Activated naive CD8-positive, alpha-beta T cell treated with anti-CD3 and anti-CD28 coated beads for 36 hours (primary cell): ENCODE measurements at places on chromosomes 6 and 20. TPM values are rescaled to one million over a fixed set of nuclear protein-coding genes. Genes with fewer than 3 reads are reported as not detected.

OTOR gene
- not detected for total RNA-seq

LY6G6C gene
- total RNA-seq: not detected

PDYN gene
- total RNA-seq: not detected

TRIM27 gene
- 51.5 TPM for total RNA-seq

TULP1 gene
- total RNA-seq: not detected

NSFL1C gene
- 94.6 TPM for total RNA-seq

TMEM217 gene
- 3.5 TPM for total RNA-seq

RRP36 gene
- total RNA-seq: 87.6 TPM

STXBP5 gene
- 11.9 TPM for total RNA-seq

RWDD2A gene
- 1.2 TPM for total RNA-seq

TREM1 gene
- 0.30 TPM for total RNA-seq

GHRH gene
- total RNA-seq: not detected

DNA sequence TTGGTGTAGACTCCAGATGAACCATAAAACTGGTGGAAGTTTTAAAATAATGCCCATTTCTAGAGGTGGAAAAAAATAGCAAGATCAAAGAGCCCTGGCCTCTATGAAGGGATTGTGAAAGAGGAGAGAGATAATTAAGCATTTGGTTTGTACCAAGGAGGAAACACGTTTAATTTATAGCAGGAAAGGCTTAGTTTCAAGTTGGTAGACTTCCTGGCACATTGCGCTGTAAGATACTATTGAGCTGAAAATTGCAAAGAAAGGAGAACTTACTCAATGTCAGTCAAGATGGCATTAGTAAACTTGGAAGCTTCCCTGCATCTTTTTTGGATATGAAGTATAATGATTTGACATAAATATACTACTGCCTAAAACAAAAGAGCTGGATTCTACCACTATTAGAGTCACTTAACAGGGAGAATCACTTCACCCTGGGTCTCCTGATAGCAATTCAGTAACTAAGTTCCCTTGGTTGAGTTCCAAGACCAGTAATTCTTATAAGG lies 24.4 kb downstream of the MARCKS start:
- no peak for DNase-seq

DNA sequence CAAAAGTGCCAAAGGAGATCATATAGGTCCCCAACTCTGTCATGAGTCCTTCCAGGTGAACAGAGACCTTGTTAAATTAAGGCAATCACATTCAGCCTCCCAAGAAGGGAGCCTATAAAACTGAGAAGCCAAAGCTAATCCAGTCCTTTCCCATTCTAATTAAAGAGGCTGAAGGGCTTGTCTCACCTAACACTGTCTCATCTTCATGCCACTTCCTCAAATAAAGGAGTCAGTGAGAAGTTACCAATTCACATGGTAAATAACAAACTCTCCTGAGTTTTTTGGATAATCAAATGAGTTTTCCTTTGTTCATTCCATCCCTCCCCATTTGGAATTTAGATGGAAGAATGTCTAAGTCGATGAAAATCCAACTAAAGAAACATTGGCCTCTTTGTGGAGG lies 242.8 kb downstream of the UST start:
- DNase-seq: no peak

GRCh38 chr6:57305761-57306160 lies 11.7 kb upstream of the PRIM2 start:
- no peak for DNase-seq

- no peak for DNase-seq
These were observed 70.6 kb upstream of the F13A1 start for GRCh38 chr6:6390849-6391602.

- no peak for DNase-seq
These were observed 3.5 kb downstream of the NUP153 start for GRCh38 chr6:17703256-17703694.

DNA sequence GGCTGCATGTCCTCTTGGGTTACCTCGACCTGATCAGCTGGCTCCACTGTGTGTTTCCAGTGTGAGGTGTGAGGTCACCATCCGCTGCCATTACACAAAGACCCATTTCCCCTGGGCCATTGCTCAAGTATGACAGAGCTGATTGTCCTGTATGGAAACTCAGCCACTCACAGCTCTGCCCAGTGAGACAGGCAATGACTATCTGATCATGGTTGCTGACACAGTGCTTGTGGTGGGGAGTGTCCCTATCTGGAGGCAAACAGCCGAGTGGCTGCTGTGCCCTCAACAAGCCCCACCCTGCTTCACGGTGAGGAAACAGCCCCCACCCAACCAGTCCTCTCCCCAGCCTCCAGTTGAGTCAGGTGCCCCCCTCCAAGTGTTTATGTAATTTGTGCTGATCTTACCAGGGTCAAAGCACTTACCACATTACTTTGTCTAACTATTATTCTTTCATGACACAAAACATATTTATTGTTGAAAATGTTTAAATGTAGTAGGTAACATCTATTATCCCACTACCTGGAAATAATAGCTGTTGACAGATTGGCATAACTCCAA lies 11.7 kb upstream of the MAPK13 start:
- DNase-seq: peak; percentile 53

GRCh38 chr20:34431168-34431567 lies 68.1 kb downstream of the ITCH start:
- no peak for DNase-seq

- DNase-seq: peak; percentile 57
These were observed at the start of gene UNC5CL for GRCh38 chr6:41039060-41039998. Gene UNC5CL (minus strand): TSS chr6:41039221. CDS start chr6:41035074, 4,147 bp downstream.

DNA sequence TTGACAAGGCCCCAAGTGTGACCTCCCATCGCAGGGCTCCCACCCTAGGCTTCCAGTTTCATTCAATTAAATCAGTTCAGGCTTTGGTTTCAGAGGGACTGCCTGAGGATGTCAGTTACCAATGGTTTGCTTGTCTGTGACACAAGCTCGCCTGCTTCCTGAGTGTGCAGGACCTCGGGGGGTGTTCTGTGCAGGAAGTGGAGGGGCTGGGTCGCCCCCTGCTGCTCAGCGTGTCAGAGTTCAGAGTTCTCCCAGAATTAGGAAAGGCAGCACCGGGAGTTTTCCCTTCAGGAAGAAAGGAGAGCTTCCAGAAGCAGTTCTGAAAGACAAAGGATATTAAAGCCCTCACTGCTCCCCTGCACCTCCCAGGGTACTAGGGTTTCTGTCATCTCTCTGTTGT lies 50.8 kb upstream of the TGM3 start:
- no peak for DNase-seq

GRCh38 chr6:36834576-36835341 lies 4.5 kb downstream of the CPNE5 start:
- DNase-seq: no peak

DNA sequence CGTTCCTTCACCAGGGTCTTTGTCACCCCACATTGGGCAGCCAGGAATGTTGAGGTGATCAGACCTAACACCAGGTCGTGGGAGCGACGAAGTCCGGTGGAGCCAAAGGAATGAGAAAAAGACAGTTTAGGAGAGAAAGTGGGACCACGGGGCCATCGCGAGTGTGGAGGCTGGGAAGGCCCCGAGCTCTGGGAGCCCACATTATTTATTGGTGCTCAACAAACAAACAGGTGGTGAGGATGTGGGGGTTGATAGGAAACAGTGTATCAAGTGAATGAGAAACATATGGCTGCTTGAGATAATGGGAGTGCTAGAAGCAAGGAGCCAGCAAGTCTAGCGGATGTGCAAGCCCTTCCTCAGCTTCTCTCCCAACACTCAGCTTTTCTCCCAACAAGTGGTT lies 287.1 kb upstream of the SGK1 start:
- DNase-seq: no peak

- peak; percentile 20 for DNase-seq
These were observed at the start of gene PRR18 for GRCh38 chr6:166308033-166308768. Gene PRR18 (minus strand): TSS chr6:166308392. CDS start chr6:166308142, 250 bp downstream.

DNA sequence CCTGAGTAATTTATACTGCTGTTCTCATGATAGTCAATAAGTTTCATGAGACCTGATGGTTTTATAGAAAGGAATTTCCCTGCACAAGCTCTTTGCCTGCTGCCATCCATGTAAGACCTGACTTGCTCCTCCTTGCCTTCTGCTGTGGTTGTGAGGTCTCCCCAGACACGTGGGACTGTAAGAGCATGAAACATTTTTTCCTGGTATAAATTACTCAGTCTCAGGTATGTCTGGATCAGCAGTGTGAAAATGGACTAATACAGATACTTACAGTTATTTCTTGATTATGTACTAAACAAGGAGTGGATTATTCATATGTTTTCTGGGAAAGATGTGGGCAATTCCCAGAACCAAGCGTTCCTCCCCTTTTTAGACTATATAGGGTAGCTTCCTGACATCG lies 1.9 kb upstream of the TRIM38 start:
- DNase-seq: peak; percentile 12

GRCh38 chr20:3262566-3262965 lies 23.6 kb upstream of the SLC4A11 start:
- no peak for DNase-seq

DNA sequence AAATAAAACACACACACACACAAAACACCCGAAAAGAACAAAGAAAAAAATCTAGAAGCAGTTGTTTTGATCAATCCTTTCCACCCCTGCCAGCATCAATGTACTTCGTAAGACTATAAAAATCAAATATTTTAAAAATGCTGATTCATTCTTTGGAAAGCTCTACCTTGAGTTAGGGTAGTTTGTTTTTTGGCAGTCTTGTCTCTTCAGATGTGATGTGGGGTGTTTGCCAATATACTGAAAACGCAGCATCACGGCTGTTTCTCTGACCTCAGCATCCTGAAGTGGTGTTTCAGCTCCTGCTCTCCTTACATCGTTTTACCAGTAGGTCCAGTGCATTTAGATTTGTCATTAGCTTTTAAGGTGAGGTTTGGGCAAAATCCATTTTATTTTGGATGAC lies 526.0 kb downstream of the UTRN start:
- no peak for DNase-seq

DNA sequence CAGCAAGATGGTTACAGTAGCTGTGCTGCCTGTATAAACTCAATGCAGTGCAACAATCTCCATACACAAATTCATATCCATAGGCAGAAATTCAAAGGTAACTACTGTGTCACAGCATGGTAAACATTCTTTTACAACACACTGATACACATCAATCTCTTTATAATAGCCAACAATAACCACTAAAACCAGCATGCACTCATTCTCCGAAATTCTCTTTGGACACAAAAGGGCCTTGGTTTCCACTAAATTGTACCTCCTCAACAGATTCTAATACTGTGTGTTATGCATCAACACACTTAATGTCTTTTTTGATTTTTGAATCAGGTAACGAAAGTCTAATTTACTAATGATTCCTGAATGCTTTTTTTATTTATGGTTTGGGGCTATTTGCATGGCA lies 1323.7 kb downstream of the GRIK2 start:
- DNase-seq: no peak

DNA sequence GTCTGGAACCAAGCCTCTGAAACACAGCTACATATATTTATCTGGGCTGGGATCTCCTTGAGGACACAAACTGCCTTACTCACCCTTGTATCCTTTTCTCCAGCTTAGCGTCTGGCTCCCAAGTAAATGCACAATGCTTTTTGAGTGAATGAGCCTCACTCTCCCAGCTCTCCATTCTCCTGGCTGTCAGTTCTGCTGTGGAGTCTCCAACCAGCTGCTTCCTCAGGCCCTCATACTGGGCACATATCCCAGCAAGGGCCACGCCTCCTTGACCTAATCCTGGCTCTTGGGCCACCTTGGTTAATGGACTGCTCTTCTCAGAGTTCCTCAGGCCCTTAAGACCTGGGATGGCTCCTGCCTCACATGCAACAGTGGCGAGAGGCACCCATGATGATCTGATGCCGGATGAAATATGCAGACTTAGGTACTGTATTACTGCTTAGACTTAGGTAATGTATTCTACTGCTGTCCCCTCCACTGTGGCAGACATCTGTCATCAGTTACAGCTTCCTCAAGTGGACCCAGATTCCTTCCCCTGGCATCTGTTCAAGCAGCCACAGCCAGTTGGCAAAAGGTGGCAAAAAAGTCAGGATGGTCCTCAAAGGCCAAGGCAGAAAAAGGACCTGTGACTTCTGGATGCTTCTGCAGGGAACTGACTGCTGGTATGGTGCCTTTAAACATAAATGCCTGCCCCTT lies 16.5 kb downstream of the SNHG17 start:
- DNase-seq: no peak

DNA sequence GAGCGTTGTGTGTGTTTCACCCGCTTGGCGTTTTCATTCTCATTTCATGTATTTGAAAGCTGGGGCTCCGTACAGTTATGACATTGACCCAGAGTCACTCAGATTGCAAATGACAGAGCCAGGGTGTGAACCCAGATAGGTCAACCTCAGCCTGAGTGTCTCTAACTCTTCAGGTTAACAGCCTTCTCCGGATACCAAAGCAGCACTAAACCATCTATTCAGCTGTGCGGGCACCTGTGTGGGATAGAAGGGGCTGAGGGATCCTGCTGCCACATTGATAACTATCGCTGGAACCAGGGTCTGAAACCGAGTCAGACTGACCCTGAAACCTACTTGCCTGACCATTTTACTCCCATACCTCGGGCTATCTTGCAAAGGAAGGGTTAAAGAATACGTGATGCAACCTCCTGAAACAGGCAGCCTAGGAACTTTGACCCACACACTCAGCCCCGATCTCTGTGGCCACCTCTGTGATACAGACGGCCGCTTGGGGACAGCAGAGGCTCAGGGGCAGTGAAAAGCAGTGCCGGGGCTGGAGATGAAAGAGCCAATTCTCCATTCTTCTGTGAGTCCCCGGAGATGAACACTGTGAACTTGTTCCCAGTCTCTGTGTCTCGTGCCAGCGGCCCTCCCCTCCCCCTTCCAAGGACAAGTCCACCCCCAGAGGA lies 233.5 kb upstream of the QKI start:
- DNase-seq: peak; percentile 10
